Activated effector memory CD4-positive, alpha-beta T cell treated with Interleukin-2 at 50 U/mL for 16 hours (primary cell): ENCODE measurements at places on chromosomes 5 and 9.

DNA sequence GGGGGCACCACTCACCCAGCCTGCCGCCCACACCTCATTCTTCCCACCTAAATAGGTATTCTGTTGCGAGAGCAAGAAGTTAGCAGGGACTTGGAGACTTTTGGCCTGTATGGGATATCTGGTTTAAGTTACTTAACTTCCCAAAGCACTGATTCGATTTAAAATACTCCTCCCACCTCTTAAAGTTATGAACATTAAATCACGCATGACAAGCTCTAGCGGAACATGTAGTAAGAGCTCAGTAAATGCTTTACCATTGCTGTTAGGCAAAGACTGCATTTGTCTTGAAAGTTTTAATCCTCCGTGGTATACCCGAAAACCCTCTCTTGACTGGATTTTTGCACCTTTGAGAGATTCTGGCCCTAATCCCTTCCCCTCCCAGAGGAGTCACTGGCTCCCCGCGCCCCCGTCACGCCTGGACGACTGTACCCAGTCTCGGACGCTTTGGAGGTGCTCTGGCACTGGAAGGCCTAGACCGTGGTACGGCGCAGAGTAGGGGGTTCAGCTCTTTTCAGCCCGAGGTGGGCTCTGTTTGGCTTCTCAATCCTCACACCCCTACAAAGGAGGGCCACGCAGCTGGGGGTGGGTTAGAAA, 4.4 kb downstream of the GDNF start:
- no peak for DNase-seq

DNA sequence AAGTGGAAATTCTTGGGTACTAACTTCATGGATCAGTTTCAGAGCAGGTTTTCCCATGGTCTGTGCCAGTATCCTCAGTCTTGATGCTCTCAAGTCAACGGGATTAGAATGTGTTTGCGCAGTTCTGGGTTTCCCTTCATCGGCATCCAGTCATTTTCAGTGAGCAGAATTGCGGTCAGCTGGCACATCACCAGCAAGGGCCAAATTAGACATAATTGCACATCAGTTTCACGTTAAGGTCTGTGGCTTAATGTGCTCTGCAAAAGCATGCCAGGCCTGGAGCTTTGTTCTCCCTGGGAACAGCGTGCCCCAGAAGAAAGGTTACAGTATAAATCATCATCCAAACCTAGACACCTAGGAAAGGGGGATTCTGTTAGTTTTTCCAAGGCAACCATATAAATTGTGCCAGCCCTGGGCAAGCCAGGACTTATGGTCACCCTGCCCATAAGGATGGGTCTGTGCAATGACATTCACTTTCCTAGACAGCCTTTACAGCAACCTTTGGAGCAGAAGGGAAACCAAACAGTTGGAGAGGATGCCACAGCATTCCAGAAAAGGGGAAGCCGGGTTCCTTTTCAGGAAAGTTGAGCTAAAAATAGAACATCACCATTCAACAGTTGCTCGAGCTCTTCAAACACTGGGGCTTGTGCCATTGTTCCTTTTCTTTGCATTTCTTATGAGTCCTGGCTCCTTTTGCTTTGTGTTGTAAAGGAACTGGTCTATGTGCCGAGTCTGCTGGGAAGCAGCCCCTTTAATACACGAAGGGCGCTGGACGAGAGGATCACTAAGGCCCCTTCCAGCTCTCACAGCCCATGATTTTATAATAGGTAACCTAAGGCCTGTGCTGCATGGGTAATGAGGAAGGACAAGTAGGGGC, 23.1 kb downstream of the IQGAP2 start:
- DNase-seq, result no peak

DNA sequence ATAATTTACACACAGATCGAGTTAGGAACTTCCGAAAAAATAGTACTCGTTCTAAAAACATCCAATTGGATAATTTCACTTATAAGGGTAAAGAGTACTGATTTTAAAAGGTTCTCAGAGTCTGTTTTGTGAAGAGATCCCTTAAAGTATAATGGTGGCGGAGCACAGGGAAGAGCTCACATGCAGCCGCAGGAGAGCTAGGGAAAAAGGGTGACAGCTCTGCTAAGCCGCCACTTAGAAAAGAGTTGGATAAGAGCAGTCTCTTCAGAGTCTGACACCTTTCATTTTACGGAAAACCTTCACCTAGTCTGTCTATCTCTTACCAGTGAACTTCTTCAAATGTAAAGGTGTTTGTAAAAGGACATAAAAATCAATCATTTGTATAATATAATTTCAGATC, 149.9 kb downstream of the COMMD10 start:
- DNase-seq, result no peak

DNA sequence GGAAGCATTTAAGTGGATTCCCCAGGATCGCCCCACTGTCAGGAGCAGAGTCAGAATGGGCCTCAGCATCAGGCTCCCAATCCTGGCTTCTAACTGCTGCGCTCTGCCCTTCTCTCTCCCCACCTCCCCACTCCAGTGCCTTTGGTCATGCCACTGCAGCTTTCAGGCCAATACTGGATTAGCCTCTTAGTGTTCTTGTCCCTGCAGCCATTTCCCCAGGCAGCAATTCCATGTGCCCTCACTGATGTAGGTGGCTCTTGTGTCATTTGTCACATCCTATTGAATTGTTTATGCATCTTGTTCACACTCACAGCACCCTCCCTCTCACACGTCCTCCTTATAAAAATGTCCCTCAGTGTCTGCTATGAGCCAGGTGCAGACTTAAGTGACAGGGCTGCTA, 544.2 kb upstream of the DAP start:
- DNase-seq, result no peak

DNA sequence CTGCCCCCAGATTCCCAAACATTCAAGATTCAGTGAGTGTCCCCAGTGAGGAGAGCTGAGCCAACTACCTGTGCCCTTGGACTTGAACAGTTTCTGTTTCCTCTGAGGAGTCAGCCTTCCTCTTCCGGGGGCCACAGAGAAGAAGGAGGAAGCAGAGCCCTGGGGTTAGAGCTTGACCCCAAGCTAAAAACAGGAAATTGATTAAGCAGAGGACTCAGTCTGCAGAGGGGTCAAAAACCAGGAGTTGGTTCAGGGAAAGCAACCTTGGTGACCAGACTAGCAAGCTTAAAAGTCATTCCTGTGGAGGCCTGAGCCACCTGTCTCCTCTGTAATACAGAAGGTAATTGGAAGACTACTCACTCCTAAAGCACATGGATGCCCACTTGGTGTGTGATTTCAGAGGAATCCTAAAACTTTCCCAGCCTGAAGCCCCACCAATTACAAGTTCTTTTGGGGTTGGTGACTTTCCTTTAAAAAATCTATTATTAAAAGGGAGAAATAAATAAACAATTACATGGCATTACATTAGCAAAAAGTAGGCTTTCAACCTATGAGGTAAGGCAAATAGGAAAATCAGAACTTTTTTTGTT, 64.2 kb upstream of the SELENOP start:
- DNase-seq, result no peak

DNA sequence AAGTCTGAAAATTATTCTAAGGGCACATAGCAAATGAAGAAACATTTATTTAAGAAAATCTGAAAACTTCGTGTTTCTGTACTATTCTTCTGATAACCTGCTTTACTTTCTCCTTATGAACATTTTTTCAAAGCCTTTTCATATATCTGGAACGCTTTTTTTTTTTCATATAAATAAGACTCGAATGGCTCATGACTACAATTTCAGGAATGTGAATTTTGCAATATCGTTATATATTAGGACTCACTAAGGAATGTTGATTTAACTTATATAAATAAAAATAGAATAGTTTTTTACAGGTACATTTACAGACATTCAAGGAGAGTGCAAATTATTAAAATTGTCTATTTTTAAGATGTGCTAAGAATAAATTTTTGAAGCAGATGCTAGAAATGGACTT, 42.9 kb downstream of the GPBP1 start:
- no peak for DNase-seq

GRCh38 chr9:99822806-99823591, 1.3 kb downstream of the NR4A3 start:
- DNase-seq, result no peak

DNA sequence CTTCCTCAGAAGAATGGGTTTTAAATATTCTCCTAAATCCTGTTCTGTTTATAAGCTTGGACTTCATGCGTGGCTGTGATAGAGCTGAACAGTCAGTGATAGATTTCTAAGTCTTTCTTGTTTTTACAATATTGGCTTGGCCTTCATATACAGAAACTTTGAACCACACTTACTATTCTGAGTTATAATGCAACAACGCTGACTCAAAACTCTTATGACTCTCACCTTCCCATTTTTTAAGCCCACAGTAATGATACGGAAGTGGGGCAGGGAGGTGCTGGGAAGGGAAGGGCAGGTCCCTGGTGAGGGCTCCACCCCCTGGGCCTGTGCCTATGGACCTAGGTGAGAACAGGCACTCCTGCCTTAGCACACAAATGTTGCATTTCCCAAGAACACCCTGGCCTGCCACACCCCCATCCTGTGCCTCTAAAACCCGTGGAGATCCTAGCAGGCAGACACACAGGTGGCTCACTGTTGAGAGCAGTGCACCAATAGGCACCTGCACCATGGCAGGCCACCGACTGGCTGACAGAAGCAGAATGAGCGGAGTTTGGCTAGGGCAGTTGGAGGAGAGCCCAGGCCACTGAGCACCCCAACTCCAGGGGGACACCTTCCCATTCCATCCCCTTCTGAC, 376.7 kb downstream of the GABRG2 start:
- no peak for DNase-seq

- DNase-seq, result no peak
Measured at GRCh38 chr9:3768286-3768685, 242.5 kb upstream of the RFX3 start.

DNA sequence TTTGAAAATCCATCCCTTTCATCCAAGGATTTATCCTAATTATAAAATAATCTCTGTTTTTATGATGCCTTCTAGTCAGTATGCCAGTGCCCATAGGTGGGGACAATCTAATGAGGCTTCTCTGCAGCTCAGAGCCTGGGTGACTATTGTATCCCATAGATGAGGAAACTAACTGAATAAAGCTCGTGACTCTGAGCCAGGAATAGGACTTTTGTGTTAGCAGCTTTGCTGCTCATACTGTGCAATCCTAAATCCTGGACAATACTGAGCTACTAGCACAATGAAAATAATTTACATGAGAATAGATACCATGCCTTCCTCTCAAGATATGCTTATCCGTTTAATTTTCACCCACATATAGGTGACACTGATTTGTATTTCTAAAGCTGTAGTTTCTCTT, 443.0 kb downstream of the PLK2 start:
- no peak for DNase-seq

DNA sequence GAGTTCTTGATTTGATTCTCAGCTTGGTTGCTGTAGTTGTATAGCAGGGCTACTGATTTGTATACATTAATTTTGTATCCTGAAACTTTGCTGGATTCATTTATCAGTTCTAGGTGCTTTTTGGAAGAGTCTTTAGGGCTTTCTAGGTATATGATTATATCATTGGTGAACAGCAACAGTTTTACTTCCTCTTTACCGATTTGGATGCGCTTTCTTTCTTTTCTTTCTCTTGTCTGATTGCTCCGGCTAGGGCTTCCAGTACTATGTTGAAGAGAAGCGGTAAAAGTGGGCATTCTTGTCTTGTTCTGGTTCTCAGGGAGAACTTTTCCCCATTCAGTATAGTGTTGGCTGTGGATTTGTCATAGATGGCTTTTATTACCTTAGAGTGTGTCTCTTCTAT, 158.9 kb downstream of the SAXO1 start:
- no peak for DNase-seq

GRCh38 chr9:121073038-121073437, 1.7 kb upstream of the CNTRL start:
- DNase-seq, result no peak

DNA sequence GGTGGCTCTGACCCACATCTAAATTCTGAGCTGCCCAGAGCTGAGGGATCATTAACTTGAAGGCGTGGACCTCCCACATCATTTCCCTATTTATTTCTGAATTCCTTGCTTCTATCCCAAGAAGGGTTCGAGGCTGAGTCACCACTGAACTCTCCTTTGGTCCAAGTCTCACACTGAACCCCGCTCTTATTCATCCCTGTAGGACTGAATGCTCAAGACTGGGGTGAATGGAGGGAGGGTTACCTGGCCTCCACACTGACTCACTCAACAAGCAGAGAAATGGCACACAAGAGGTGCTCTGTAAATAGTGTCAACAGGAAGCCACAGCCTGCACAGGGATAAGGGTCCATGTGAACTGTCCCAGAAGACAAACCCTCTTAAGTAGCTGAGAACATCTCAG, 79.1 kb upstream of the FSTL4 start:
- DNase-seq, result no peak

DNA sequence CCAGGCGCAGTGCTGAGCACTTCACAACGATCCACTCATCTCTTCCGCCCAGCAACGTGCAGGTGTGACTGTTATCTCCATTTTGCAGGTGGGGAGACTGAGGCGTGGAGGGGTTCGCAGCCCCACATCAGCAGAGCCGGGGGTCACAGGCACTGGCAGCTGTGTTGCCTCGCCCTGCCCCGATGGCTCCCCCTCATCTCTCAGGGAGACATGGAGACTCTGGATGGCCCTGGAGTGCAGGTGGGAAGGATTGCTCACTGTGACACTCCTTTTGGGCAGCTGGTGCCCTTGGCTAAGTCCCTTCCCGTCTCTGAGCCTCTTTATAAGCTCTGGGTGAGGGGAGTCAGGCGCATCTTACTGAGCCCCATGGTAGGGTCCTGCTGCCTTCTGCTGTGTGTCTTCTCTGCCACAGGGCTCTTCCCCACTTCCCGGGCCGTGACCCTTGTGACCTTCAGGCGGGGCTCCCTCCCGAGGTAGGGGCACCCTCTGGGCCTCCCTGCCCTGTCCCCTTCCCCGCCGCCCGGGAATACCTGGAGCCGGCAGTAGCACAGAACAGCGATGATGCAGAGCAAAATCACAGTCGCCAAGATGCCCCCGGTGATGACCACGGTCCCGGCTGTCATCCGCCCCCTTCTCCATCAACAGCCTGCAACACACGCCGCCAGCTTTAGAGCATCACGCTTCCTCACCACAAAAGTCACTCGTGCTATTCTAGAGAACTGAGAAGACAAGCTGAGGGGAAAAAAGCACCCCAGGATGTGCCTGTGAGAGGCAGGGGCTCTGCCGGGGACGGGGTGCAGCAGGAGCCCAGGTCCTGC, 29.4 kb downstream of the FAM163B start:
- DNase-seq, result no peak

GRCh38 chr5:140084541-140084940, 29.4 kb upstream of the PURA start:
- DNase-seq, result no peak

- DNase-seq, result no peak
Measured at GRCh38 chr9:124964056-124964455, 23.2 kb upstream of the GOLGA1 start.

- DNase-seq, result no peak
Measured at GRCh38 chr9:76404401-76404800, 10.2 kb upstream of the RFK start.

DNA sequence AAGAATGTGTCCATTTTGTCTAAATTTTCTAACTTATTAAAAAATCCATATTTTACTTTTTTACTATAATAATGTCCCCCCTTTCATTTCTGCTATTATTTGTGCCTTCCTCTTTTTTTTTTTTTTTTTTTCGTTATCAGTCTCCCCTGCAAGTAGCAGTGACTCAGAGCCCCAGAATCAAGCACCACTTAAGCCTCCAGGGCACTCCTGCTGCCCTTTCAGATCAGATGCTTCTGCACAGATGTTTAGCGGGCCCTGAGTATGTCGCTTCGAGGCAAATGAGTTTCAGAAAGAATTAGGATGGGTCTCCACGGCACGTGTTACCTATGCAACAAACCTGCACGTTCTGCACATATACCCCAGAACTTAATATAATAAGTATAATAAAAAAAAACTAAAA, 11.7 kb downstream of the MED7 start:
- no peak for DNase-seq

GRCh38 chr5:93130624-93131490, 450.2 kb downstream of the NR2F1-AS1 start:
- no peak for DNase-seq
